CMK (cell line): ENCODE measurements at places on chromosomes 5 and 9.

- DNase-seq = no peak
These were observed at the start of gene MCC for GRCh38 chr5:113487781-113488644. Gene MCC (minus strand): TSS chr5:113488453.

DNA sequence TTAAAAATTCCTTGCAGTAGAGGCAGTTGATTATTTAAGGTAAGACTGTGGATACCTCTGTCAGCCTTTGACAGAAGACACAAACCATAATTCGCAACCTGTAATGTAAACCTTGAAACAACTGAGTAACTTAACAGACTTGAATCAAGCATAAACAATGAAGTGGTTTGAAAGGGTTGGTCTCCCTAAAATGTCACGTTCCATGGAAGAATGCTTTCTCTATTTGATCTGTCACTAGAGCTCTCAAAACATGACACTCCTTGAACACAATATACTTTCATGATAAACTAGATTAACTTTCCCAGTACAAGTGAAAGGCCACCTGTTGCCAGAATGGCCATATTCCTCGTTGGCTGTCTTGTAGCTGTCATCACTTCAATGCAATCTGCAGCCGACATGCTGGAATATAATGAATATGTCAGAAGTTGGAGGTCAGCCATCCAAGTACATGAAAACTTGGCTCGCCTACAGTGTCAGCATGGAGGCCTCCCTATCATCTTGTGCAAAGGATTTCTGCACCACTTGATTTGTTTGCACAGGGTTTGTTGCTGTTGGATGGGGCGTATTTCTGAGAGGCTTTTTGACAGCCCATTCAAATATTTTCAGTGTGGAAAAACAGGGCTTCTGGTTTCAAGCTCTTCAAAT, 228.0 kb downstream of the TLE4 start:
- no peak for DNase-seq

DNA sequence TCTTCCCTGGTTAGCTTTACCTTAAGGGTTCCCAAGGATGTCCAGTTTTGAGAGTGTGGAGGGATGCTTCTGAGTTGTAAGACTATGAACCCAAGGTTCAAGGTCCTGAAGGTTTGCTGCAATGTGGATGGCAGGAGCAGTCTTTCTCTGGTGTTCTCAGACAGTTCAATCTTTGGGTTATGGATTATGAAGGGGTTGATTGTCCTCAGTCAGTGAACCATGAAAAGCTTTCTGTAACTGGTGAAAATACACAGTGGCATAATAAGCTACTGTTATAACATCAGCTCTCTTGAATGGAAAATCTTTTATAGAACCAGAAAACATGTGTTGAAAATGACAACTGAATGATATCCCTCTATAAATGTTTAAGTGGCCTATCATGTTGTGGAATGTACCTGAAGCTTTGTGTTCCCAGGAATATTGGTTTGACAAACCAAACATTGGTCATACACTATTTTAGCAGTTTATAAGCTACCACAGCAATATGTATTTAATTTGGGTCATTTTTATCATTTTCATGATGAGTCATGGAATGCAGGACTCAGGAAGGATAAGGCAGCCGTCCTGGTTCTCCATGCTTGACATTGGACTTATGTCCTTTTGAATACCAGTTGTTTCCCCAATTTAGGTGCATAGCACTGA, 1041.8 kb upstream of the ARRDC3 start:
- DNase-seq = no peak

DNA sequence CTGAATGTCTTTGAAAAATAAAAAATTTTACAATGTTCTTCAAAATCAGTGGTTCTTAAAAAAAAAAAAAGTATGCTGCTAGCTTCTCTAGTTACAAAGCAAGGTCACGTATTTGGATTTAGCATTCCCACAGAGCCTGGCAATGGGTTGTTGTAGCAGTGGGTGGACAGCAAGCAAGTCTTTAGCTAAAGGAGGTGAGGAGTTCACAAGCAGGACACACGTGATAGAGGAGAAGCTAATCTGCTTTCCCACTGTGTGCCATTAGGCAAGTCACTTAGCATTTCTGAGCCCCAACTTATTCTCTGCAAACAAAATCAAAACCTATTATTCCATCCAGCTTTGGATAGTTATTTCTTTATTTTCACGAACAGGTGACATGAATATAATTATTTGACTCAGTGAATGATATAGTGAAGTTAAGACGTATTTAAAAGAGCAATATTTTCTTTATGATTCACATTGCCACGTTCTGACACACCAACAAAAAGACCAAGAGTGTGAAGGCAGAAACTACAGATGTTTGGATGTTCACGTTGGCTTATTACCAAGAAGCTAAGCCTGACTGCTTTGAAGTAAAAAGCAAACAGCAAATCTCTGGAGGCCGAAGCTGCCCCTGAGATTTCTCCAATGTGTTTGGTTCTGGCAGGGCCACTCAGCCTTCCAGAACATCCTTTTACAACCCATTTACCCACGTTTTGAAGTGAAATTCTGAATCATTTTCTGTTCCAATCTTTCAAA, 612.1 kb upstream of the CDH6 start:
- DNase-seq = no peak

GRCh38 chr5:112630246-112631009, 107.3 kb upstream of the APC start:
- DNase-seq = no peak

DNA sequence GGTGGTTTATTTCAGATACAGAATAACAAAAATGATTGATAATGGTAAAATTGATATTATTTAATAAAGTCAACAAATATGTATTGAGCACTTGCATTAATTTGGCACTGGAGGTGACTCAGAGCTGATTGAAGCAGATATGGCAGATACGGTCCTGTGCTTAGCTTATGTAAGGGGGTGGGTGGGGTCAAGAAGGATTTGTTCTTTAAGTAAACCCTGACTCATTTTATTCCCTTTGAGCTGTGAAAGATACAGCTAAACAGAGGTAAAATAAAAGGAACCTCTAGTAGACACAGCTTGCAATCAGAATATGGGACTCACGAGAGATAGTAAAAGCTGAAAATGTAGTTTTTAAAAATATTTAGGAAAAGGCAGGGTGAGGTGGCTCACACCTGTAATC, 201.3 kb upstream of the CLINT1 start:
- no peak for DNase-seq

DNA sequence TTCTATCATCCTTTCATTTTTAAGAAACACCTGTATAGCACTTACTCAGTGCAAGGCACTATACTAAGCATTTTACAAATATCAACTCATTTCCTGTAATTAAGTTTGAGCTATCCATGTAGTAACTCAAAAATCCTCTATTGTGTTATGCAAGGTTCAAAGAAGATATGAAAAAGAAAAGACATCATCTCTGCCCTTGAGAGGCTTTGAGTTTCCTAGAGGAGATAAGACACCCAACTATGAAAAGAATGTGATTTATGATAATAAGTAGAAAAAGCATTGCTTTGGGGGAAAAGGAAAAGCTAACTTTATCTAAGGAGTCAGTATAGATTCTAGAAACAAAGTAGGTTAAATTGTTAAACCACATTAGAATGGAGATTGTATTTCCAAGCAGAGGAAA, 14.2 kb upstream of the ZNF608 start:
- DNase-seq = no peak

DNA sequence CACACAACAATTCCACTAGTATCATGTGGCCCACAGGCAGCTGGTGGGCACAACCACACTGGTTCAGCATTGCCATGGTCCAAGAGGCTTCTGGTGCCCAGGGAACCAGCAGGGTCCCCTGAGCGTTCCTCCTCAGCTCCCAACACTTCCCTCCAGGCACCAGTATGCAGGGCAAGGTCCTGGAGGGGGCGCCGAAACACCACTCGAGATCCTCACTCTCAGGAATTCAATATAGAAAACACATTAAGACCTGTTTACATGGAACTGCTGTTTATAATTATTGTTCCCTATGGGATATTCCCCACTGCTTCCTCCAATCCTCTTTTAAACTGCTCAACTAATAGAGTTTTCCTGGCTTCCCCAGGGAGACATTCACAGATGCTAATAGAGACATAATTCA, 91.9 kb upstream of the GABRP start:
- DNase-seq = no peak
